Activated CD8-positive, alpha-beta memory T cell treated with anti-CD3 and anti-CD28 coated beads for 1 hour (primary cell): ENCODE measurements at places on chromosomes 3 and 15.
A peak's percentile ranks its signal among the peaks of the same experiment; 100 is the strongest.

- no peak for DNase-seq
Measured at GRCh38 chr3:66280304-66280703, 59.5 kb downstream of the SLC25A26 start.

- no peak for DNase-seq
Measured at GRCh38 chr3:181941250-181941649, 229.5 kb downstream of the SOX2 start.

GRCh38 chr3:106349191-106349881 is 480.5 kb upstream of the CBLB start:
- no peak for DNase-seq

DNA sequence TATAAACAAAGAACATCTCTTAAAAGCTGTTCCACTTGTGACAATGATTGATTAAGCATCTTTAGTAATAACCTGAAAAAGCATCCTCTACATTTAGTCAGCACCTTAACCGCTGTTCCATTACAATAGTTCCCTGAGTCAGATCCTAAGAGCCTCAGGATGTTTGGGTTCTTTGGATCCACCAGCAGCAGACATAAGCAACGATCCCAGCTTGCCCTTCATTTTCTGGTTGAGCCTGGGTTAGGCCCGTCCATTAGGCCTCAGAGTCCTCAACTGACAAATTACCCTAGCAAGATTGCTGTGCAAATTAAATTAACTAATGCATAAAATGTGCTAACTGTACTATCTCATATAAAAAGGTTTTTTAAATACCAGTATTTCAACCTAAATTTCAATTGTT is 42.3 kb upstream of the ROBO1 start:
- DNase-seq = no peak

GRCh38 chr3:24548278-24548677 is 53.6 kb upstream of the THRB start:
- DNase-seq = no peak

GRCh38 chr15:75327005-75327404 is 8.9 kb upstream of the COMMD4 start:
- no peak for DNase-seq

- no peak for DNase-seq
Measured at GRCh38 chr15:45842151-45842550, 207.3 kb downstream of the SQOR start.

- no peak for DNase-seq
Measured at GRCh38 chr3:28467414-28467813, 118.8 kb upstream of the AZI2 start.

- DNase-seq = no peak
Measured at GRCh38 chr3:24060055-24060454, 115.0 kb downstream of the NR1D2 start.

- DNase-seq = no peak
Measured at GRCh38 chr15:97604677-97605076, 355.8 kb upstream of the ARRDC4 start.

- DNase-seq = no peak
Measured at GRCh38 chr15:85730001-85730820, 64.5 kb downstream of the KLHL25 start.

DNA sequence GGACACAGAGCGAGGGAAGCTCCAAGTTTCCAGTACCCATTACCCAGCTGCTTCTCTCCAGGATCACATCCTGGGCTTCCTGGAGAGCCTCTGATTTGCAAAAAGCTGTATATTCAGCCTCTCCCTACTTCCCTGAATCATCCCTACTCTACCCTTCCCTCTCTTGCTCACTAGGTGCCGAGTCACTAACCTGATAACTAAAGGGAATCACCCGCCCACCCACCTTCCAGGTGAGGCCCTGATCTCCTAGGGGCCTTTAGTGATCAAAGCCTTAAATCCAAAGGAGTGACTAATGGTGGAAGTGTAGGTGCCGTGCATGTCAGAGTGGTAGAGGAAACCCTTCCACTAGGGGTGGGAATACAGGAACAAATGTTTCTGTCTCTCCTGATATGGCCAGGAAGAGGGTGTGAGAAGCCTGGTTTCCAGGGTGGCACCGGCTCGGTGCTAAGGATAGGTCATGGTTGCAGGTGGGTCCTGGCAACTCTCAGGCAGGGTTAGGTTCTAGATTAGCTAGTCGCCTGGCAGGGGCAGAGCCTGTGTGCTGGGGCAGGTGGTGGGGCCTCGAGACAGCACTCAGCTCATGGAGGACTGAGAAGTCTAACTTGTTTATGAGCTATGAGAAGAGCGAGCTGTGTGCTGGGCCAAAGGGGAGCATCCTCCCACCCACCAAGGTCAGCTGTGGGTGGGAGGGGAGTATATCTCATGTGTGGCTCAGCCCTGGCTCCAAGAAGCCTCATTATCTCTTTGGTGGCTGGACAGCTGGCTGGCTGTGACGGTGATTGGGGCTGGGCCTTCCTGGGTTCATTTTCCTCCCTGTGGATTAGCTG is 10.1 kb downstream of the SEMA7A start:
- DNase-seq = no peak

GRCh38 chr3:147943265-147943945 is 534.2 kb downstream of the ZIC1 start:
- no peak for DNase-seq

- no peak for DNase-seq
Measured at GRCh38 chr15:44094781-44095180, 100.3 kb downstream of the FRMD5 start.

DNA sequence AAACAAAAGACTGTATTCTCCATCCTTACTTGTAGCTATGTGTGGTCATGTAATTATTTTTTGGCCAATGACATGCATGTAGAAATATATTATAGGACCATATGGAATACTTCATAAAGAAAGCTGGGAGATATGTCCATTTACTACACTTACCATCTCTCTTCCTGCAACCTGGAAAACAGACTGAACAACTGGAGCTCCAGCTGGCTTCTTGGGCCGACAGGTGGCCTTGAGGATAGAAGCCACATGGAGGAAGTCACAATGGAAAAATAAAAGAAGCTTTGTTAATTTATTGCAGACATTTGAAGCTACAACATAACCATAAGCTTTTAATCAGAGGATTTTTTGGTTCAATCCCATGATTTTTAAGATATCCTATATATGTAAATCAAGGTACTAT is 167.9 kb upstream of the CBLB start:
- no peak for DNase-seq

- no peak for DNase-seq
Measured at GRCh38 chr3:172290457-172290856, 157.8 kb downstream of the GHSR start.

GRCh38 chr3:171054921-171055320 is 28.4 kb upstream of the SLC2A2 start:
- DNase-seq = no peak

- no peak for DNase-seq
Measured at GRCh38 chr3:58464866-58465265, 27.0 kb upstream of the KCTD6 start.

GRCh38 chr3:195077611-195078540 is 193.1 kb downstream of the XXYLT1 start:
- no peak for DNase-seq

DNA sequence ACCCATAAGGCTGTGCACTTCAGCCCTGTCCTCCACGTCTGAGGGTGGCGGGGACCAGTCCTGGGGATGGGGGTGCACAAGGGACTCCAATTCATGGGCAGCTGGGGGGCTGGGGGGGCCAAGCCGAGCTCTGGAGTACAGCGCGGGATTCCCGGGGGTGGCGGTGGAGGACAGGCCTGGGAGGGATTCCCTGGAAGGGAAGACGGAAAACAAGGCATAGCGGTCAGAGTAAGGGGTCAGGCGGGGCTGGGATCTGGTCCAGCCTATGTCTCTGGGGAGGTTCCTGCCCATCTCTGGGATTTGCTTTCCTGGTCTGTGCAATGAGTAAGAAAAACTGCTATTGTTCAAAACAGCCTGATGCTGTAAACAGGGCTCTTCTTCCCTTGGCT is 8.1 kb upstream of the IGDCC3 start:
- no peak for DNase-seq

- no peak for DNase-seq
Measured at GRCh38 chr3:71251156-71251775, 332.3 kb downstream of the FOXP1 start.

- DNase-seq = no peak
Measured at GRCh38 chr15:40252438-40253166, 13.7 kb downstream of the PAK6 start.

- DNase-seq = no peak
Measured at GRCh38 chr3:139548801-139549200, 9.3 kb upstream of the RBP1 start.

DNA sequence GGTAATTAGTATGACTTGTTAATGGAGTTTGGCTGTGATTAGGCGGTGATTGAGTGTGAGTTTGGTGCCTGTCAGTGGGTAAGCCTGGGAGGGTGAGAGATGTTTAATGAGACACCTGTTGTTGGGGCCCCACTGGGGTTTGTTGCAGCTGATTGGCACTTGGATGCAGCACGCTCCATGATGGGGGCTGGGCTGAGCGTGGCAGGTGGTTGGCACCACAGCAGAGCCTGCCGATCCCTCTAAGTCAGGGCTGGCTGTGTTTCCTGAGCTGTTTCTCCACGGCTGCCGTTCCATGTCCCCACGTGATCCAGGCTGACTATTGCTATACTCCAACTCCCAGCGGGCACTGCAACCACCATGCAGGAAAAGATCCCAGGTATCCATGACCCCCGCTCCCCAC is 93.5 kb upstream of the ARRDC4 start:
- no peak for DNase-seq

DNA sequence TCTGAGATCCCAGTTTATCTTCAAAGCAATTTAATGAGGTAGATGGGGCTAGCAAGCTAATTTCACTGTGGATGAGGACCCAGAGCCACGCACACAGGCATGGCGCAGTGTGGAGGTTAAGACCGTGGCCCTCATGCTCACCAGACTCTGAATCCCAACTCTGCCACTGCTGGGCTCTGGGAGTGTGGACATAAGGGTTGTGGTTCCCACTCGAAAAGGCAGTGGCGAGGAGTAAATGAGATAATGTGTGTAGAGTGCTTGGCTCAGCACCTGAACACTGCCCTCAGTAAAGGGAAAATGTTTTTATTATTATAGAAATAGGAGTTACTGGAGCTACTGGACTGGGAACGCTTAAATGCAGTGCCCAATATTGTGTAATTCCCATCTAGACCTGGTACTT is 243.5 kb upstream of the TPM1 start:
- DNase-seq = no peak

DNA sequence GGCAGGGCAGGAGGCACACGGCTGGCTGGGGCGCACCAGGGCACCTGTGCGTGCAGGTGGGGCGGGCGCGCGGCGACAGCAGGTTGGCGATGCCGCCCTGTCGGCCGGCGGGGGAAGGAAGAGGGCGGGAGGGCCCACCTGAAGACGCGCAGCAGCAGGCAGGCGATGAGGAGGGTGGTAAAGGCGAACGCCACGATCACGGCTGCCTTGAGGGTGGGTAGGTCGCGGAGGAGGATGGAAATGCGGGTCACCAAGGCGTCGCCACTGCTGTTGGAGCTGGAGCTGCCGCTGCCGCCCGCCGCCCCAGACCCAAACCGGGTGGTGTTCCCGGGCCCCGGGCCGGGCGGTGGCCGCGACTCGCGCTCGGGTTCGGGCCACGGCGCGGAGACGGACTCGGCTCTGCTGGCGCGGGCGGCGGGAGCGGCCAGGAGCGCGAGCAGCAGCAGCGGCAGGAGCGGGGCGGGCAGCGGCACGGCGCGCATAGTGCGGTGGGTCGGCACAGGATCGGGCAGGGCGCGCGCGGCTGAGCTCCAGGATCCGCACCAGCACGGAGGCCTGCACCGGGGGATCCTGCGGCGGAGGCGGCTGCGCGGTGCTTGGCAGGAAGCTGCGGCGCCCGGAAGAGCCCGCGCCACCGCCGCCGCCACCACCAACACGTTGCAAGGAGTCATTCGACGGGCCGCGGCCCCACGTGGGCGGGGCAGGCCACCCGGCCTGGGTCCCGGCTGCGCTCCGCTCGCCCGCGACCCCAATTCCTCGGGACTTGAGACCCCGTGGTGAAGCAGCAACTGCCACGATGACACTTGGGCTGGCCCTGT is at the start of gene FAM174B:
TSS of gene FAM174B (minus strand) at position 598 of the 818 bp plus-strand sequence.
- DNase-seq = peak; percentile 2
